Stimulated activated CD8-positive, alpha-beta memory T cell treated with anti-CD3 and anti-CD28 coated beads, Interleukin-4, amount 100 ng/mL, for 1 hour (primary cell): ENCODE measurements at places on chromosomes 4 and X.

GRCh38 chr4:168761066-168761465 lies 249.0 kb downstream of the CBR4 start:
- no peak for DNase-seq

- DNase-seq, result no peak
Measured at GRCh38 chr4:118941799-118942198, 53.1 kb downstream of the SYNPO2 start.

DNA sequence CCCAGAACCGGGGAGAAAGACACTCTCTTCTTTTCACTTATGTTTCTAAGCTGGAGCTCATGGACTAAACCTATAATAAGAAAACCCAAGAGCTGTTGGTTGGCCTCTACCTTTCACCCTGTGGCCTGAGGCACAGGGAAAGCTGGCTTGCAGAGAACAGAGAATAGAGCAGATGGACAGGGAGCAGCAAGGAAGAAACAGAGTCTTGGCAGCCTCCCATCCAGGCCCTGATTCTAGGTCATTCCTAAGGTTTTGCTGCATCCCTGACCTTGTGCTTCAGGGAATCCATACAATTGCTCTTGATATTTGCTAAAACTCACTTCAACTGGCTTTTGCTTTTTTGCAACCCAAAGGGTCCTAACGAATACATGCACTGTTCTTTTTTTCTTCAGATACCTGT lies 87.8 kb downstream of the SMIM20 start:
- DNase-seq, result no peak

DNA sequence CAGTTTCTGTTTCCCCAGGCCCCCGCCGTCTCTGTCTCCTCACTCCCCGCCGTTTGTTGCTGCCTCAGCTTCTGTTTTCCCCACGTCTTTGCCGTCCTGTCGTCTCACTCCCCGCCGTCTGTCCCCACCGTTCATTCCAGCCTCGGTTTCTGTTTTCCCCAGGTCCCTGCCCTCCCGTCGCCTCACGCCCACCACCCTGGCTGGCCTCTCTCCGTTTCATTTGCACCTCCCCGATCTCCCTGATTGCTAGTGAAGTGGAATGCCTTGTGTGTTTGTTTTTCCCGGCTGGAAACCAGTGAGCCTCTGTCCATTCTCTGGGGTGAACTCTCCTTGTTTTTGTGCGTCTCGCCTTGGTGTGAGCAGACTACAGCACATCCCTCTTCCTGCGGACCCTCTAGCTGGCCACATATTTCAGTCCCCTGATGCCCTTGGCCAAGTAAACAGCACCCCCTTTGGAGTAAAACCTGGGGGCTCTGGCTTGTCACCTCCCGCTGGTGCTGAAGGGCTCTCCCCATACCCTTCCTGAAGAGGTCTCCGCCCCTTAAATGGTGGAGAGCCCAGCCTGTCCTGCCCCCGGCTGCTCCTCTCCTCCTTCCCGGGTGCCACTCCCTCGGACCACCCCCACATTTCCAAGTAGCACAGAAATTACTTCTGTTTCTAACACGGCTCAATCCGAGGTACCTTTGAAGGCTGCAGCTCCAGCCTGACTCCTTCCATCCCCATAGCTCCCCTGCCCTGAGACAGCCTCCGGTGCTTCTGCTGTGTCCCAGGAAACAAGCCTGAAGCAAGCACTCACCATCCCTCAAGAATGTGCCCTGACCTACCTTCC lies 13.2 kb downstream of the TMEM175 start:
- DNase-seq, result no peak

DNA sequence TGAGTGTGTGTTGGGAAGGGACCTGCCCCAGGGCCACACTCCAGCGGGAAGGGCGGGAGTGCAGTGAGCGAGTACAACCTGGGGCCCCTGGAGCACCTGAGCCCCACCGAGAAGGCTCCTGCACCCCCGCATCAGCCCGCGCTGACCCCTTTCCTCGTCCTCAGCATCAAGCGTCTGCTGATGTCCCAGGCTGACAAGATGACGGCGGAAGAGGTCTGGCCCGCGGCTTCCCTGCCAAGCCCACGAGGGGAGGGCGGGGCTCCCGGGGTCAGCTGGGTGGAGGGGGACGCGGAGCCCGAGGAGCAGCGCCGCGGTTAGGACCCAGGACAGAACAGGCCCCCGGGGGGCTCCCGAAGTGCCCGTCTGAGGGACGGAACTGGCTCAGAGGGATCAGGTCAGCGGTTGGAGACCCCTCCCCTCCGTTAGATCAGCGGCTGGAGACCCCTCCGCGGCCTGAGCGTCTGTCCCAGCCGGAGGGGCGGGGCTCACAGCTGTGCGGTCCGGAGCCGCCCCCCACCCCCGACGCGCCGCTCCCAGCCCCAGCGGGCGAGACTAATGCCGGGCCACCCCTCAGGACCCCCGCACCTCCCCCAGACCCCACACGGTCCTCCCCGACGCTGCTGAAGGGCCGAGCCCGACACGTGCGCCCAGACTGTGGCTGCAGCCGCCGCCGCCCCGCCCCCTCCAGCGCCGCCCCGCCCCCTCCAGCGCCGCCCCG lies 6.7 kb downstream of the MYL5 start:
- DNase-seq, result no peak

DNA sequence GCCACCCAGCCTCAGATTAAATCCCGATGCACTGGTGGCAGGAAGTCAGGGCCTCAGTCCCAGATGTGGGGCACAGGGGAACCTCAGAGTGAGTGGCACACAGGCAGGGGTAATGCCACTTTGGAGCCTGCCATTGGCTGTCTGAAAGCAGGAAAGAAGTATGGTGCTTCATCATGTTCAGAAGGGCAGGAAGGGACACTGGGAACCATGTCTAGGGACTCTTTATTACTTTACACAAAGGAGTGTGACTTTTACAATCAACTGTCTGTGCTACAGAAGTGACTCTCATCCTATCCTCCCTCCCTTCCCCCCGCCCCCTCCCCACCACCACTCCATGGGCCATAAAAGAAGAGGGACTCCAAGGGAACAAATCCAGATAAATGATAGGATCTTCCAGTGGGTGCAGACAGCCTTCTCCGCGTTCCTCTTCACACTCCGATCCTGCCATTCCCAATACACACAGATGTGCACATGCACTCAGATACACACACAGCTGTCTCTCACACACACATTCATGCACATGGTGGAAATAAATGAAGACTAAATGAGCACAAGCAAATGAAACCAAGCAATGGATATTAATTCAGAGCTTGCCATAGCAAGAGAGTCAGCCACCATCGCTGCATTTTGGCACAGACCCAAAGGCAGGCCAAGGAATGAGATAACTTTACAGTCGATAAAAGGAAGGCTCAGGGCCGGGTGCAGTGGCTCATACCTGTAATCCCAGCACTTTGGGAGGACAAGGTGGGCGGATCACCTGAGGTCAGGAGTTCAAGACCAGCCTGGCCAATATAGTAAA lies 2.5 kb upstream of the TMEM154 start:
- DNase-seq, result no peak

DNA sequence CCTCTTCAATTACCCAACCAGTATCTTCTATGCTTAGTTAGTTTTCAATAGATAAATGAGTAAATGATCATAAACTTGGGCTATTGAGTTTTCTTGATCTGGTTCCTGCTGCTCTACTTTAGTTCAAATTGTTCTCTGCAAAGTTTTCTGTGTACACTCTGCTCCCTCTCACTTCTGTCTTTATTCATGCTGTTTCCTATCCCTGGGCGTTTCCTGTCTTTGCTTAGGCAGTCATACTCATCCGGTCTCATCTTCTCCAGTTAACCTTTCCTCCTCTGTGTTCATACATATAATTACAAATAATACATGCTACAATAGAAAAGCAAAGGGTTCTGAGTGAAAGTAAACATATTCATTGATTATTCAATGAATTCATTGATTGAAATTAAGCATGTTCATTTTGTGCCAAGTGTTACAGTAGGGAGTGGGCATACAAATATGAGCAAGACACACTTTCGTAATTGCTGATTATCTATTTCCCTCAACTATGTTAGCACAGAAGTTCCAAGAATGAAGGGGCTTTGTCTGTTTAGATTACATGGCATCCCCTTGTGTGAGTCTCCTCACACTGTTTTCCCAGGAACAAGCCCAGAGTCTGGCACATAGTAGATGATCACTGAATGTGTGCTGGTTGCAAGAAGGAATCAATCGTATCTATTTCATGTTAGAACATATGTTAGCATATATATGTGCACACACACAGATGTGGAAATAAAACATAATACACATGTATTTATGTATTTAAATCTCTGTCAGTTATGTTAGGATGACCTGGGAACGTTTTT lies 1.1 kb downstream of the RAB39B start:
- DNase-seq, result no peak

- no peak for DNase-seq
Measured at GRCh38 chrX:23317799-23318724, 16.6 kb upstream of the PTCHD1 start.

- DNase-seq, result no peak
Measured at GRCh38 chr4:77151241-77151640, 5.8 kb upstream of the CCNG2 start.

GRCh38 chr4:2827874-2828751 lies 15.5 kb upstream of the ADD1 start:
- DNase-seq, result no peak

DNA sequence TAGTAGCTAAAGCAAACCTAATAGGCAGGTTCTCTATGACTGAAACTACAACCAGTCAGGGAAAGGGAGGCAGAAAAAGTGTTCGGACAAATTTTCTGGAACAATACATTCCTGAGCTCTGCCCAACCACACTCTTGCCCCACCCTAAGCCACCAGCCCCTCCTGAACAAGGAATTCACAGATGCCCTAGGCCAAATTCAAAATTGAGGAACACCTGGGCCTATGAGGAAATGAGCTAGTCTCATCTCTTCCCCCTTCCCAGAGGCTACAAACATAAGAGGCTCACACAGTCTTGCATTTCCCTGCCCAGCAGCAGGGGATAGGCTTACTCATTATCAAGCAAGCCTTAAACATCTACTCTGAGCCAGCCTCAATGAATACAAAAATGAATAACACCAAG lies 284.7 kb downstream of the ZNF674 start:
- DNase-seq, result no peak

DNA sequence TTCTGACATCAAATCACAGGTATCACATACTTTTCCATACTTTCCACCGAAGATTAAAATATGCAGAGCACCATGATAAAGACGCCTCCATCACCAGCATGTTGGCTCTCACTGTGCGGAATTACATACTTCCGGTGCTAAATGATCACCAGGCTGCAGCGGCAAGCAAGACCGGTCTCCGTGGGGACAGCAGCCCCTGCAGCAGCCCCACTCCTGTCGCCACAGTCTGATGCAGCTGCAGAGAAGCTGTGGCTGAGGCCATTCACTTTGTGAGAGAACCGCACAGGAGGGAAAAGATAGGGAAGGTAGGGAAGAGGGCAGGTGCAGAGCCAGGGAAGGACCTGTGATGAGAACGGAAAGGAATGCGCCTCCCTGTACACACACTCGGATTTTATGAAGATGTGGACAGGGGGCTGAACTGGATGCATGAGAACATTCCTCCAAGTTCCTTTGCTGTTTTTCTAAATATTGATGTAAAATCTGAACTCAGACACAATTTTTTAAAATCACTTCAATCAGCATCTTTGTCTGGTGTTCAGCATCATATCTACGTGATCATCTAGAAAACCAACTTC lies 38.3 kb downstream of the AFAP1 start:
- no peak for DNase-seq

DNA sequence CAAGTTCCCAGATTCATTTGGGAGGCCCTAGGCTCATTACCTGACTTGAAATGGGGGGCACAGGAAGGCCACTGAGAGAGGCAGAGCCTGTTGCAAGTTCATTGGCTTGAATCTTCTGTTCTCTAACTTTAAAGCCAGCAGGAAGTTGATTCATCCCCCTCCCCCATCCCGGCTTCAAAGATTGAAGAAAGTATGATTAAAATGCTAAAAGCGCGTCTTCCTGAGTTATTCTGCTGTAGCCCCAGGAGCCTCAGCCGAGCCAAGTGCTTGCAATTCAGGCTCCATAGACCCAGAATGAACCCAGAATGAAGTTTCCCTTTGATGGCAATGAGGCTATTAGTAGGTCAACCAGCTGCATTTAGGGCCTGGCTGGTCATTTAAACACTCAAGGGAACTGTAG lies 14.7 kb downstream of the CHST7 start:
- DNase-seq, result no peak

- no peak for DNase-seq
Measured at GRCh38 chr4:1986578-1987210, 22.1 kb downstream of the NELFA start.

- DNase-seq, result no peak
Measured at GRCh38 chr4:186200516-186200915, 9.1 kb downstream of the CYP4V2 start.

- DNase-seq, result no peak
Measured at GRCh38 chr4:110119337-110119736, 79.1 kb downstream of the ELOVL6 start.

GRCh38 chr4:49000806-49001205 lies 14.7 kb downstream of the CWH43 start:
- no peak for DNase-seq

GRCh38 chr4:40733752-40734151 lies 16.0 kb upstream of the NSUN7 start:
- no peak for DNase-seq

DNA sequence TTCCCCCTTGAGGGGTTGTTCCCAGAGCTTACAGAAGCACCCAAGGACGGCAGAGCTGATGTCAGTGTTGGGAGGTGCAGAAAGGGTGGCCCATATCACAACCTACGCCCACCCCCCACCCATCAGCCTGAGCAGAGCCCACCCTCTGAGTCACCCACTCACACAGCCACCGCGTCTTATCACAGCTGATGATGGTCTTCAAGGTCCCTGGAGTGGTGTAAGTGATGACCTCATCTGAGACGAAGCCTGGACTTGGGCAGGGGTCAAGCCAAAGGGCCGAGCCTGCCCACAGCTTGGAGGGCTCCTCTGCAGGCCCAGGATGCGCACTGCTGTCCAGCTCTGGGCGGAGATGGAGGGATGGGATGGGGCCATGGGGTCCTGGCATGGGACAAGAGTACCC lies 3.0 kb upstream of the HTRA3 start:
- no peak for DNase-seq

DNA sequence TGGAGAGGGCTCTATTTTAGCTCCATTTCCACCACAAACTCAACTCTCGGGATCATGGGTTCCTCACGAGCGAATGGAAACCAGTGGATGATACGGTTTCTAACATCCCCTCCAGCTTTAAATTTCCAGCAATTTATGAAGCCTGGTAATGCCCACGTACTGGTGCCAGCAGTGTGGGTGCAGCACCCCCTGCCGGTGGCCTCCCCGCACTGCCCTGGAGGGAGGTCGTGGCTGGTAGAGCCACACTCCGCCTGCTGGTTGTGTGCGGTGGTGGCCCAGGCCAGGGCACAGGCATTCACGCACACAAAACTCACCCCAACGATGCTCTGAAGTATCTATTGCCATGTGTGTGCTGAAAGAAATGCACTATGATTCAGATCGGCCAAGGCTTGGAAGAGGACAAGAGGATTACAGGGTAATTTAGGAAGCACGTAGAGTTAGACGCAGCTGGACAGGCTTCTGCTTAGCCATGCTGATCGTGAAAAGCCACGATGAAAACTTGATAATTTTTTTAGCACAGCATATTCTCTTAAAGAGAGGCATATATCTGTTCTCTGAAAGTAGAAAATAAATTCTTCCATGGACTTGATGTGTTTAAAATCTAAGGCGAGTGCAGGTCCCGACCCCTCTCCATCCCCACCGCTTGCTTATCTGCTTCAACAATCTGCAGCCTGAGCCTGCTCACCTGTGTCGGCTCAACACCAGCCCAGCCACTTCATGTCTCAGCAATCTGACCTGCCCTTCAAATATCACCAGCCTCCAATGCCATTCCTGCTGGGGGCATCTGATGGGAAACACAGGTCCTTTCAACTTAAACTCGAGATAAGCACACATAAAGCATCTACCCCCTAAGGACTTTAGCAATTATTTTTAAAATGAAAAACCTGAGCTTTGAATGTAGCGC lies 59.1 kb downstream of the SCD5 start:
- DNase-seq, result no peak

- no peak for DNase-seq
Measured at GRCh38 chr4:84917869-84918600, 48.5 kb downstream of the WDFY3 start.
